GM06990 (cell line): ENCODE measurements at places on chromosomes 1 and 21.

DNA sequence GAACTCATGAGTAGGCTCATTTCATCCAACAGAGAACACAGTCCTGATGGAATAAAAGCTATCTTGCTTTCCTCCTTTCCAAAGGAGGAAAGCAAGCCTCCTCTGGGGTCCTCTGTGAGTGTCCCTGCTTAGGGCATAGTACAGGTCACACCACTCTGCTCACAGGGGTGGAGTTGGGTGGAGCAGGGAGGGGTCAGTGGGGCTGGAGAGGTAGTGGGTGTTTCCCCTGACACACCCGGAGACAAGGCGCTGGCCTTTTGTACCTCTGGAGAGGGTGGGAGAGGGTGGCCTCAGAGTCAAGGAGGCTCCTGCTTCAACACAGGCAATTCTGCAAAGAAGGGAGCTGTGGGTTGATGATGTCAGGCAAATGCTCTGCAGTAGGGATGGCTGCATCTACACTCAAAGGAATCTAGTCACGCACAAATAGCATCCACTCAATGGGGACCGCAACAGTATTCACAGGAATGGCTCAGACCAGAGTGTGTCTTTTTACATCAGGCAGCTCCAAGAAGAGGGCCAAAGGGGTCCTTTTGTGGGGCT, 58.6 kb upstream of the PLXNA2 start:
- DNase-seq = no peak

- DNase-seq = no peak
Observed at GRCh38 chr21:25733859-25734653, 648 bp downstream of the ATP5PF start.

DNA sequence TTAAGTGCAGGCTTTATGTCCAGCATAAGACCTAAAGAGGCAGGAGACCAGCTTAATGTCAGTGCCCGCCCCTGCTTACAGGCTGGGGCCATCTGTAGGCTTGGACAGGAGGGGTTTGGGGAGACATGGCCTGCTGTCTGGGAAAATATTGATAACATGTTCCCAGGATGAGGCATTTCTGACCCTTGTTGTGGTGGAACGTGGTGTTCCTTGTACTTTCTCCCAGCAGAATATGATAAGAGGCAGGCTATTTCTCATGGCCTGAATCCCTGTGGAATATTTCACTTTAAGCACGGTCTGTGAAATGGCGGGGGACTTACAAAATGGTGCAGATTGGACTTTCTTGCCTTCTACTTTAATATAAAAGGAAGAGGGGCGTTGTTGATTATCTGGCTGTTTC, 41.9 kb upstream of the PLA2G5 start:
- DNase-seq = no peak

GRCh38 chr1:26570287-26570686, 40.7 kb downstream of the RPS6KA1 start:
- DNase-seq = no peak

DNA sequence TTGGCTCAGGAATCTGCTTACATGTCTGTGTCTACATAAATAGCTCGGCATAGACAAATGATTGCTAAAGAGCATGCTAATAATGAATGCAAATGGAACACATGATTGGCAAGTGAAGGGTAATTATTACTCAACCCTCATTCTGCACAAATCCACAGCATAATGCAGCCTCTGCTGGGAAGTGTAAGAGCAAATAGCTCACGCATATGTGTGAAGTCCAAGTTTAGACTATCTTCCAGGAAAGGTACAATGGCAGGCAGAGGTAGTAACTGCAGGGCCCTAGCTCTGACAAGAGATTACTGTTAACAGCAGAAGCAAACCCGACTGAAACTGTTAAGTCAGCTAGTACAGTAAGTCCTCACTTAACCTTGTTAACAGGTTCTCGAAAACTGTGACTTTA, 7.0 kb upstream of the IL6R start:
- DNase-seq = no peak

DNA sequence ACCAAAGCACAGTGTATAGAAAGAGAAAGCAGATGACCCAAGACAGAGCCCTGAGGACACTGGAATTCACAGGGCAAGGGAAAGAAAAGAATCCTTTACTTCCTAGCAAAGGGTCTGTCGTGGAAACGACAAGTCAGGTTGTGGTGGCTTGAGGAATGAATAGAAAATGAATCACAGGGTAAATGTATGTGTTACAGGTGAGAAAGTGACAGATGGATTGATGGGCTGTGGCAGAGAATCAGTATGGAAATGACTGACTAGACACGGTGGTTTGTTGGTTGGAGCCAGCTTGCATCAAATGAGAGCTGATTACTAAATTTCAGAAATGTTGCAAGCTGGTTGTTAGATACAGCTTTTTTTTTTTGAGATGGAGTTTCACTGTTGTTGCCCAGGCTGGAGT, 46.9 kb downstream of the PTP4A2 start:
- peak; percentile 58 for DNase-seq

GRCh38 chr1:184930232-184930631, 44.1 kb downstream of the NIBAN1 start:
- DNase-seq = no peak

DNA sequence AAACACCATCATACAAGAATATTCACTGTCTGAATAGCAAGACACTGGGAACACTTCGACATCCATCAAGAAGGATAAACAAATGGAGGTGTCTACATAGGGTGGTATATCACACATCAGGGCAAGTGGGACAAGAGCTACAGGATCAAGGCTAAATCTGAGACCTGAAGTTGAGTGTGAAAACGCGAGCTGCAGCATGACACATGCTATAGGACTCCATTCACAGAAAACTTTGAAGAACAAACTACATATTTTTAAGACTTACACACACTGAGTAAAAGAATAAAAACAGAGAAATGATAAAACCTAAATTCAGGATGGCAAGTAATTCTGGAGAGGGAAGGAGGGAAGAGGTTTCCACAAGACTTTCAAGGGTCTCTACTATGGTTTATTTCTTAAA, 2.1 kb downstream of the TTC39A start:
- DNase-seq = no peak

DNA sequence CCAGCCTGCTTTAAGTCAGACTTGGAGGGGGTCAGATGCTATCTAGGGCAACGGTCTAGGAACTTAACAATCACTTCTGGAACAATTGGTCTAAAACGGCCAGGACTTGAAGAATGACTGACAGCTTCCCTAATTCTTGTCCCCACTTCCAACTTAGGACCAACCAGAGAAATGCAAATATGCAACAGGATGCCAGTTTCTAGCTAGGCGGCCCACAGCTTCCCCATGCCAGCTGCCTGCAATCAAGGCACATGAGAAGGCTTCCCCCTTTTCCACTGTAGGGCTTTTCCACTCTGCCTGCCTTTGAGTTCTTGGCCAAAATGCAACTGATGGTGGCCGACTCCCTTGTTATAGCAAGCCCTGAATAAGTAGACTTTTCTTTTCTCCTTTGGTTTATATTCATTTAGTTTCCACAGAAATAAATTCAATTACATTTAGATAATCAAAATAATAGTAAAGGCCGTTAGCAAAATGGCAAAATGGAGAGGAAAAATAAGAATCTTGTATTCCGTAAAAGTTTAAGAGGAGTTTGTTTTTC, 80.9 kb downstream of the BACH1 start:
- no peak for DNase-seq

DNA sequence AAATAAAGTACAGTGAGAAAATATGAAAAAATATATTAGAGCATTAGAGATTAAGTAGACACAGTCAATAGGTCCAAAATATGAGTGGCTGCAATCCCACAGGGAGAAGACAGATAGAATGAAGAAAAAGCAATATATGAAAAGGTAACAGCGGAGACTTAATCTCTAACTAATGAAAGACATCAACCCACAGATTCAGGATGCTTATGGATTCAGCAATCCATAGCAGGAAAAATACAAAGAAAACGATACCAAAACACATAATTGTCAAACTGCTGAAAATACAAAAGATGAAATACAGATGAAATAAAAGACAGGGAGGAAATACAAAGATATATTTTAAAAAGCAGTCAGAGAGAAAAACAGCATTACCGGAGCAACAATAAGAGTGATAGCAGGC, 56.7 kb upstream of the SLFNL1 start:
- DNase-seq = no peak

DNA sequence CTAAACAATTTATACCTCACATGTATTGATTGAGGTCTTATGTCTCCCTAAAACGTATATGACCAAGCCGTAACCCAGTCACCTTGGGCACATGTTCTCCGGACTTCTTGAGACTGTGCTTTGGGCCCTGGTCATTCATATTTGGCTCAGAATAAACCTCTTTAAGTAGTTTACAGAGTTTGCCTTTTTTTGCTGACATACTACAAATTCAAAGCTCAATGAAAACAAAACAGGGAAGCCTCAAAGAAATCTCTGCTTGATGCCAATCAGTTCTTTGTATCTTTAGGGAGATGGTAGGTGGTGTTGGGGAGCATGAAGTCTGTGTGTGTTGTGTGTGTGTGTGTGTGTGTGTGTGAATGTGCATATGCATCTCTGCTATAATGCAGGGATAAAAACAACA, 247.0 kb downstream of the KCNJ6 start:
- DNase-seq = no peak

DNA sequence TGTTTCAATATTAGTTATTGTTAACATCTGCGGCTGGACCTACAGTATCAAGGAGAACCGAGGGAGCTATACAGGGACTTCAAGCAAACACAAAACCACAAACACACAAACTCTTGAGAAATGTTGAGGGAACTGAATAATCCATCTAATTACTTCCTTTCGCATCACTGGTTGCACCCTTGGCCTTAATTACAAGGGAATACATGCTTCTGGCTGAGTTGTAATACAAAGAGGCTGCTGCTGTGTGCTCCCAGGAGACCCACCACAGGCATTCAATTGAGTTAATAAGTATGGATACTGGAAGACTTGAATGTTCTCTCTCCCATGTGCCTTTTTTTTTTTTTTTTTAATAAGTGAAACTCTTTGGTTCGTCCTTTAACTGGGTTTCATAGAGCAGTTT, 16.8 kb upstream of the SMYD2 start:
- no peak for DNase-seq

DNA sequence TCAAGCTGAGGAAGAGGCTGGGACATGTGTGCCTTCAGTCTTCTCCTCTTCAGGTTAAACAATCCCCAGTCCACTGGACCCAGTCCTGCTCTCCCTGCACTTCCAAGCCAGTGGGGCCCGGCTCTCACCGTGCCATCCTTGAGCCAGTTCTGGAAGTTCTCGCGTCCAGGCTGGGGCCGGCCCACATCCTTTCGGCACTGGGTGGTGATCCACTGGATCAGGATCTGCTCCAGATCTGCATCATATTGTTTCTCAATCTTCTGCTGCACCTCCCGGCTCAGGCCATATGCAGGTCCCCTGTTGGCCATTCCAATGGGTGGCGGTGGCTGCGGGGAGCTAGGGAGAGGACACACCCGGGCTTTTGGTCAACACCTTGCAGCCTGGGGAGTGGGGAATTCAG, 5.1 kb downstream of the TAGLN2 start:
- DNase-seq = no peak

- no peak for DNase-seq
Observed at GRCh38 chr1:59125154-59125553, 171.7 kb upstream of the FGGY start.

GRCh38 chr1:108152782-108153222, 47.3 kb downstream of the SLC25A24 start:
- DNase-seq = no peak

GRCh38 chr1:230086151-230086550, 19.1 kb downstream of the GALNT2 start:
- no peak for DNase-seq

DNA sequence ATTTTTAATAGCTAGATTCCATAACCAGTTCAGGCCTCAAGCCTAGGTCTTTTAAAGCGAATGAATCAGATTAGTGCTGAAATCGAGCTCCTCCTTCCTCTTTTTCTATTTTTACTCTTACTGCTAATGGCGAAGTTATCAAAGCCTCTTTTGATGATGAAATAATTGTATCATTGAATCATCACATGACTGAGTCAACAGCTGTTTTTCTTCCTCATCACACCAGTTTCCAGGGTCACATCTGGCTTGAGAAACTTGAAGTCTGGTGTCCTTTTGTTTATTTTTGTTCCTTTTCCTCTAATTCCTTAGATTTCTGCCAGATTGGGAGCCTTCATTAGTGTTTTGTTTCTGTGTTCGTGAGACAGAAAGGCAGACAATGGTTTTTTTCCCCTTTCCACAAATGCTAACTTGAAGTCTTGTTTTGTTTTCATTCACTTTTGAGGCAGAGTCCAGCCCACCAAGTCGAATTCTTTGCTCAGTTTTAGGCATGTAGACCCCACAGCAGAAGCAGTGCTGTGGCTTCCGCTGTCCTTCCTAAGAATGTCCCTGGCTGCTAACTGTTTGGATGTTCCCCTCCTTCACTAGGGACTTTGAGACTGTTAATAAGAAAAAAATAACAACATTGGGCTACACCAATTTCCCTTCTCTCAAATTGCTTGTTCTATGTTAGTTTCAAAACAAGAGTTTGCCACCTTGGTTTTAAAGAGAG, 51.9 kb upstream of the FMOD start:
- DNase-seq = no peak

DNA sequence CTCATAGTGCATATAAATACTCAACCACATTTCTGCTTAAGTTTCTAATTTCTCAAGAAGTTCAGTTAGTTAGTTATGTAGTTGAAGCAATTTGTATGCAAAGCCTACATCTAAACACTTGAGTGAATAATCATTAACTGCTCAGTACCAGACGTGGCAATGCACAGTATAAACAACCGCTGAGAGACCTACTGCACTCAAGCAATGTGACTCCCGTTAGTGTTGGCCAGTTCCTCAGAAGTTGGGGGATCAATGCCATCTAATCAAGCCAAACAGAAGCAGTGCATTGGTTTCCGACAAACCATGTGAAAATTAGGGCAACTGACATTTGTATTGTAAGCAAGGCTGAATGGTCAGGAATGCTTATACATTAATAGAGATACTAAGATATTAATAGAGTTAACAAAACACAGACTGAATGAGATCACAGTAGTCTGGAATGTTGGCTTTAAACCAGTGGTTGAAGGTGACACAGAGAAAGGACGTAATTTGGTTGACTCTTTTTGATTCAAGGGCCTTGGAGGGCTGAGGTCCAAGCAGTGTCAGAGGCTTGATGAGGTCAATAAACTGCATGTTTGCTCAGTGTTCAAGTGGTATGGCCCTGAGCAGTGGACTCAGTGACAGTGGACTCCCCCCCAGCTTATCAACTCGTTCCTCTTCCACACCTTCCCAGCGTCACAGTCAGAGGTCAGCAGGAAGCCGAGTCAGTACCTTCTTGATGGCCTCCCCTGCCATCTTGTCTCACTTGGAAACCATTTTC, 255.5 kb downstream of the CTH start:
- no peak for DNase-seq

DNA sequence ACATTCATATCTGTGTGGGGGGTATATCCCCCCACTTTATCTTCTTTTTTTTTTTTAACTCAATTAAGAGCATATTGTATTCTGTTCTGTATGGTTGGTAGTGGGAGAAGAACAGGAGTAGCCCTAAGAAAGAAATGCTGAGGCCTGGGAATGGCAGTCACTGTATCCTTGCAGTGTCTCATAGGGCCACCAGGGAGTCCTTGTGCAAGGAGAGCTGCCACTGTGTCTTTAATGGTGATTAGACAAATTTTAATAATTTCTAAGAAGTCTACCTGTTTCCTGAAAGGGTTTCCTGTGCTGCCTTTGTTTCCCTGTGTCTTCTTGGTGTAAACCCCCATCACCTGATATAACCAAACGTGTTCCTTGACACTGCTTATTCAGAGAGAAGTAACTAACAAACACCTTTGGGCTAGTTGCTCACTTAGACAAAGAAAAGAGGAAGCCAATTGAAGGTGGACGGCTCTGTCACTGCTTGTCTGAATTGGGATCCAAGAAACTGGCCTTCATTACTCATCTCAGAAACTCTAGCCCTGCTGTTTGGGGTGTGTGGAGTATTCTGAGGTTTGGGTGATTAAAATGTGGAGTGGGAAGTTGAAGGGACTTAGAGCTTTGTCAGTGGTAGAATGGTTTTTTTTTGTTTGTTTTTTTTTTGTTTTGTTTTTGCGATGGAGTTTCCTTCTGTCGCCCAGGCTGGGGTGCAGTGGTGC, 15.2 kb downstream of the GIPC2 start:
- peak; percentile 36 for DNase-seq
